Activated CD4-positive, alpha-beta T cell treated with anti-CD3 and anti-CD28 coated beads for 4 hours (primary cell): ENCODE measurements at places on chromosomes 5 and 9.
A peak's percentile ranks its signal among the peaks of the same experiment; 100 is the strongest.

DNA sequence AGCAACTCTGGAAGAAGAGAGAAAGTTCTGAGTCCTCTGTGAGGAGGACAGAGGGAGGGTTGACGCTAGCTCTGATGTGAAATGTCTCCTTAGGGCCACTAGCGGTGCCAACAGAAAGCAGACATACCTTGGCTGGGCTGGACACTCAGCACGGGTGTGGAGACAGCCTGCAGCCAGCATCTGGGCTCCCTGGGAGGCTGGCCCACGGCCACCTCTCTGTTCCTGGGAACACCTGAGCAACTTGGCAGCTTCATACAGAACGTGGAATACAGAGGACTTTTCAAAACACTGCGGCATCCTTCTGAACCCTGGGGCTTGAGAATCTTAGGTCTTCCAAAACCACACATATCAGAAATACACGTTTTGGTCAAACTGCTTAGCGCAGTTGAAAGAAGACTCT, 269.1 kb downstream of the FSTL4 start:
- DNase-seq: no peak

DNA sequence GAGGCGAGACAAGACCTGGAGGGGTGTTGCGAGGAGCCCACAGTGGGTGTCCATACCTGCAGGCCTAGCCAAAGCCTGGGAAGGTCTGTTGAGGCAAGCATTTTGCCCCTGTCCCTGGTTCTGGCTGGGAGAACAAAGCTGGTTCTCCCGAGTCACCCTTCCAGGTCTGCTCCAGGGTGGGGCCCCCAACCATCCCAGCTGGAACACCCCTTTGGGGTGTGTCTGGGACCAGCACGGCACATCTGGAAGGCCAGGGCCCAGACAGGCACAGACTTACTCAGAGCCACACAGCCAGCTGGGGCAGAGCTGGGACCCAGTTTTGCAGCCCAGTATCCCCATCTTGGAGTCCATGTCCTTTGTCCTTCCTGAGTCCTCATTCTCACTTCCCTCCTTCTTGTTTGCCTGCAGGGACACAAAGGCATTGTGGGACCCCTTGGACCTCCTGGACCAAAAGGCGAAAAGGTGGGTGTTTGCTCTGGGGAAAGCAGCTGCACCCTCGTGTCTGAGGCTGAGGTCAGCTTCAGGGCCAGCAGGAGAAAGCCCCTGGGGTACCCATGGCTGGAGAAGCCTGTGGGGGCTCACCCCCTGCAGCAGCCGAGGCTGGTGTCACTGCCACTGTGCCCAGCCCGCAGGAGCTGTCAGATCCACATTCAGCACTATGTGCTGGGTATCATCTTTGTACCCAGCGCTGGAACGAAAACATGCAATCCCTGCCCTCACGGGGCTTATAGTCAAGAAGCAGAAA, 38.4 kb upstream of the ORM1 start:
- DNase-seq: no peak

GRCh38 chr9:68898781-68899439, 115.0 kb downstream of the PRKACG start:
- DNase-seq: no peak

DNA sequence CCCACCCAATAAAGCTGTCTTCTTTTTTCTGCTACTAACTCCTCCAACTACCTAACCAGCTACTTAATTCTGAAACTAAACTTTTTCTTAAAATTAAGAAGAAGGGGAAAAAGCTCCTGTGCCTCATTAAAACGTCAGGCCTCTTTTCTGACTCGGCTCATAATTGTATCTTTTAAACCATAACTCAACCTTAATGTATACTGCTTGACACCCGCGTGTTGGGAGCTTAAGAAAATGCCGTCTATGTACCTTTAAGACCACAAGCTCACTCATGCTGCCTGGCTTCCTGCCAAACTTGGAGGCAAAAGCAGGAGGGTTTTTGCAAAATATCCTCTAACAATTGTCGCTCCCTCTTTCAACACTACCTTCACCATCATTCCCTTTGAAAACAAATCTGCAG, 5.0 kb downstream of the EBF1 start:
- peak; percentile 55 for DNase-seq

DNA sequence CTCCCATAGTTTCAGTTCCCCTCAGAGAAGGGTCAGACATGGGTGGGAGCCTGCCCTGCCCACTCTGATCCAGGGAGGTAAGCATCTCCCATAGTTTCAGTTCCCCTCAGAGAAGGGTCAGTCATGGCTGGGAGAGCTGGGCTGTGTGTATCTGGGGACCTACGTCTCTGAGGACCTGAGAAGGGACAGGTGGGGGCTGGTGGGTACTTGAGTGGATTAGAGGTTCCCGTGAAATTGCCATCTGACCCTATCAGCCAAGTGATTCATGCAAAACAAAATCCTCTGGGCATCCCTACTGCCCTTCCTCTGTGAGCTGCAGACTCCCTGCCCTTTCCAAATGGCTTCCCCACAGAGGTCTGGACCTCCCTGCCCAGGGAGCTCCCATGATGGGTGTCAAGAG, 3.9 kb downstream of the ENHO start:
- DNase-seq: no peak

- no peak for DNase-seq
These were observed 59.5 kb downstream of the VAV2 start for GRCh38 chr9:133932633-133933032.

- no peak for DNase-seq
These were observed 1.4 kb upstream of the CSNK1A1 start for GRCh38 chr5:149552553-149553160.

GRCh38 chr5:3025392-3025791, 273.9 kb upstream of the IRX2 start:
- no peak for DNase-seq

DNA sequence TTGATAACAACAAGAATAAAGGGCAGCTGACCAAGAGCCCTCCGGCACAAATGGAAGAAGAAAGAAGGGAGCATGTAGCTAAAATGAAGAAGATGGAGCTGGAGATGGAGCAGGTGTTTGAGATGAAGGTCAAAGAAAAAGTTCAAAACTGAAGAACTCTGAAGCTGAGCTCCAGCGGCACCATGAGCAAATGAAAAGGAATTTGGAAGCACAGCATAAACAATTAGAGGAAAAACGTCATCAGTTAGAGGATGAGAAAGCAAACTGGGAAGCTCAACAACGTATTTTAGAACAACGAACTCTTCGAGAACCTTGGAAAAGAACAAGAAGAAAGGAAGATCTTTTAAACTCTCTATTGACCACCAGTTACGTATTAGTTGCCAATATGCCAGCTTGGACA, 100.9 kb downstream of the GABBR2 start:
- no peak for DNase-seq

DNA sequence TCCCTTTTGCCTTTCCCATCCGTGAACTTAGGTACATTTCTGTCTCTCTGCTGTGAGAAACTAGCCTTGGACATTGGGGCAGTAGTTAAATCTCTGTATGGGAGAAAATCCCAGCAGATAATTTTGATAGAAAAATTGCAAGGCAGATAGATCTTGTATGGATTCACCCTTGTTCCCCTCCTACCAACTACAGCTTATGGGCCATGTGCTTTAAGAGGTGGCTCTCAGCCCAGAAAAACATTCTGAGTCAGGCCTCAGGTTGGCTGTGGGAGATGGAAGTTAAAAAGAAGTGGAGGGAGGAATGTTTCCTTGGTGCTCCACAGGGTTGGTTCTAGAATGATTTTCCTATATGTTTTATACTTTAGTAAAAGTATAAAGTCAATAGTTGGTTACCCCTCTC, 1.4 kb upstream of the KDM3B start:
- no peak for DNase-seq

- DNase-seq: no peak
These were observed 87.9 kb upstream of the GRIA1 start for GRCh38 chr5:153402550-153402949.

DNA sequence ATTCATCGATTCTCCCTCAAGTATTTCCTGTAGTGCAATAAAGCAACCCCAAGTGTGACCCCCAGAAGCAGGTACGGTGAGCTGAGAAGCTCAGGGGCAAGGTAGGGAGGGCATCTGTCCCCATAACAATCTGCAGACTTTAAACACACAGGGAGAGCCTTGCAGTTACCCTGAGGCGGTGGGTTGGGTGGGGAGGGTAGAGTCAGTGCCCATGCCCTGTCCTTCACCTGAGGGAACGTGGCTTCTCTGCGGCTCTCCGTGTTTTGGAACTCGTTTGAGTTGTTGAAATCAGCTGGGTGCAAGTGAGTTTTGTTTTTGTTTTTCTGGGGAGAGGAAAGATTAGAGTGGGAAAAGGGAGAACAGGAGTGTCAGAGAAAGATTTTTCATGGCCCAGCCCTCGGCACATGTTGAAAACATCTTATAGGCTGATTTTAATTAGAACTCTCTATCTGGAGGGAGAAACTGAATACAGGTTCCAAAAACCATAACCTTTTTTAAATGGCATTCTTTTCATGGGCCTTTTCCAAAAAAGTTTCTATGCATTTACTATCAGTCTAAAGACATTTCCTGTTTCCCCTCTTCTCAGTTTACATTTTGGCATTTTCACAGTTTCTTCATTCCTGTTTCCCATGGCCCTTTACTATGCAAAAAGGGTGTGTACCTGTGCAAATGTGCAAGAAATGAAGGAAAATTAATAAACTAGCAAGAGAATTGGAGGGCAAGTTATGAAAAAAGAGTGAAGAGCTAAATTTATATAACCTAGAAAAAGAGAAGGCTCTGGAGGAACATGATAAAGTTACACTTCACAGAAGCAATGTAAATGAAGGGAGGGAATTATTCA, 266.5 kb upstream of the VLDLR start:
- no peak for DNase-seq

DNA sequence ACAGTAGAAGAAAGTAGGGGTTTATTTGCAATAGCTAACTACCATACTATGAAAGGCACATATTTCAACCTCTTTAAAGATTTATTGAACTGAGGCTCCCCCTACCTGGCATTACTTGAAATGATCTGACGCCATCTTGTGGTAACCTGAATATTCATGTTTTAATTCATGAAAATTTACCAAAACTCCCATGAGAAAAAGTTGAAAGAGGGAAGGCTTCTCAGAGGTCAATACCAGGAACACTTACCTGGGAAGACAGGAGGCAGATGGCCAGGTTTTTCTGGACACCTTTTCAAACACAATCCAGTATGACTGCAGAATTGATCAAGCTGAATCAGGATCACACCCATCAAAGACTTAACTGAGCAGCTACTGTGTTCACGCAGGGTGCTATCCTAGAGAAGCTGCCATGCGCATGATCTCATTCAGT, 9.4 kb downstream of the PRELID2 start:
- DNase-seq: no peak

DNA sequence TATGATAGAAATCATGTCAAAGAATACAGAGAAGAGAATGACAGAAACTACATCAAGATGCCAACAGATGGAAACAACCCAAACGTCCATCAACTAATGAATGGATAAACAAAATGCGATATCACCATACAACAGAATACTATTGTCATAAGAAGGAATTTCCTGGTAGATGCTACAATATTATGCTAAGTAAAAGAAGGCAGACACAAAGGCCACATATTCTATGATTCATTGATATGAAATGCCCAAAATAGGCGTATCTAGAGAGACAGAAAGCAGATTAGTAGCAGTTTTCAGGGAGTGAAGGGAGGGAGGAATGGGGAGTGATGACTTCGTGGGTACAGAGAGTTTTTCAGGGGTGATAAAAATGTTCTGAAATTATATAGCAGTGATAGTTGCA, 58.3 kb upstream of the AKNA start:
- DNase-seq: no peak

- DNase-seq: no peak
These were observed 3.8 kb upstream of the CCDC192 start for GRCh38 chr5:127699416-127699815.

GRCh38 chr5:60263346-60263745, 369.8 kb upstream of the PDE4D start:
- no peak for DNase-seq

GRCh38 chr5:109418712-109419352, 9.1 kb upstream of the PJA2 start:
- no peak for DNase-seq

DNA sequence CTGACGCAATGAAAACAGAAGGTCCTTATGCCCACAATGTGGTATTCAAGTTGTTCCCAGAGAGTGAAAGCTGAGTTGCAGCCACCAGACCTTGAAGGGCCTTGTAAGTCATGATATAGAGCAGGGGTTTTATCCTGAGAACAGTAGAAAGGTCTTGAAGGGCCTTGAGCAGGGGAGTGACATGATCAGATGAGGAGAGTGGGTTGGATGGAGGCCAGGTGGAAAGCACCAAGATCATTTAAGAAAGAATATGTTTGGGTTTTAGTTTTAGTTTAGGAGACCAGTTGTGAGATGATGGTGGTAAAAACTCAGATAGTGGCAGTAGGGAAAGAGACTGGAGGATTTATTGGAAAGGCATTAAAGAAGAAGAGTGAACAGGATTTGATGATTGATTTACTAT, 5.9 kb downstream of the ITGA2 start:
- no peak for DNase-seq

- no peak for DNase-seq
These were observed 109.3 kb upstream of the TMEM161B start for GRCh38 chr5:88377705-88378656.

- DNase-seq: no peak
These were observed 143.9 kb upstream of the FBN2 start for GRCh38 chr5:128681764-128682592.

DNA sequence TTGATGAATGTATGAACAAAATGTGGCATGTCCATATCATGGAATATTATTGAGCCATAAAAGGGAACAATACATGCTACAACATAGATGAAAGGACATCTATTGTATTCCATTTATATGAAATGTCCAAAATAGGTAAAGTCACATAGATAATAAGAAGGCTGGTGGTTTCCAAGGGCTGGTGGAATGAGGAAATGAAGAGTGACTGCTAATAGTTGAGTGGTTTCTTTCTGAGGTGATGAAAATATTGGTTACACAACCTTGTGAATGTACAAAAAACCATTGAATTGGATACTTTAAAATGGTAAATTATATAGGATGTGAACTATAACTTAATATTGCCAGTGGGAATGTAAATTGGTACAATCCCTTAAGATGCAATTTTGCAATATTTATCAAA, 5.2 kb downstream of the ARSB start:
- DNase-seq: no peak

DNA sequence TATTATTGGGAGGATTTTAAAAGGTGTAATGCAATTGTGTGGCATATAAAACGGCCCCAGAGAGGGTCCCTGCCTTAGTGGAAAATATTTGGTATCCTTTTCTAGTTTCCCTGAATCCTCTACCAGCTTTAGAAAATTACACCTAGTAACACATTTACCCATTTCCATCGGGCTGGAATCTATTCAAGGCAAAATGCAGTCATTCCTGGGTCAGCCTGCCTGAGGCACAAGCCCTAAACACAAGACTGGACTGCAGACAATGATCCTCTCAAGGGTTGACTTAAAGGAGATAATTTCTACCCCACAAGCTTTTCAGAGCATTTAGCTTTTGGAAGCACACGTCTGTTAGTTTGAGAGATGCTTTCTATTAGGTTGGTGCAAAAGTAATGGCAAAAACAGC, 124.4 kb upstream of the ADAMTSL1 start:
- DNase-seq: no peak
